ENCODE measurements at places on chromosomes 7 and 10.
A peak's percentile ranks its signal among the peaks of the same experiment; 100 is the strongest.

DNA sequence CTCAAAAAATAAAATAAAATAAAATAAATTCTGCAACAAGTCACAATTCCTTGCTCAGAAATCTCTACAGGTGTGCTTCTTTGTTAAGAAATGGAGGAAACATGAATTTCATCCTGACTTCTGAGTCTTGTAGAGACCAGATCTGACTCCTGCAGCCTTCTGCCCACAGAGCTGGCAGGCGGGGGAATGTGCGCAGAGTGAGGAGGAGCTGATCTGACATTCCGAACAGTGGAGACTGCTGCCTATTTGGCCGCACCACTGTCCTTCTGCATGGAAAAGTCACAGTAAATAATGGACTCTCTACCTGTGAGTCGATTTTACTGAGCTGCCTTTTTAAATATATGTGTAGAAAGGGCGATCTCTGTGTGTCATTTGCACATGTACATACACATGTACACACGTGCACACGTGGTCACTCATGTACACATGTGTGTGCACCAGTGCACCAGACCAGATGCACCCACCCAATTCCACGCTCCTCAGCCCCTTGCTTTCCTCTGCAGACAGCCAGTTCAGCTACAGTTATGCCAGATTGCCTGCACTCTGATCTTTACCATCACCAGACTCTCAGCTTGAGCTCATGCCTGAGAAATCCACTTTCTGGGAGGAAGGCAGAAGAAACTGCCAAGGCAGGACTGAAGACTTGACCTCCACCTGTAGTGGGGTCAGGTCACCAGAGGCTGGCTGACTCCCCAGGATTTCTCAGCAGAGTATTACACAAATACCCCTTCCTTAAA lies 54.9 kb downstream of the IKZF1 start:
- DNase-seq: peak; percentile 9

- no peak for DNase-seq
Measured at GRCh38 chr10:74771054-74771453, 55.3 kb upstream of the KAT6B start.

DNA sequence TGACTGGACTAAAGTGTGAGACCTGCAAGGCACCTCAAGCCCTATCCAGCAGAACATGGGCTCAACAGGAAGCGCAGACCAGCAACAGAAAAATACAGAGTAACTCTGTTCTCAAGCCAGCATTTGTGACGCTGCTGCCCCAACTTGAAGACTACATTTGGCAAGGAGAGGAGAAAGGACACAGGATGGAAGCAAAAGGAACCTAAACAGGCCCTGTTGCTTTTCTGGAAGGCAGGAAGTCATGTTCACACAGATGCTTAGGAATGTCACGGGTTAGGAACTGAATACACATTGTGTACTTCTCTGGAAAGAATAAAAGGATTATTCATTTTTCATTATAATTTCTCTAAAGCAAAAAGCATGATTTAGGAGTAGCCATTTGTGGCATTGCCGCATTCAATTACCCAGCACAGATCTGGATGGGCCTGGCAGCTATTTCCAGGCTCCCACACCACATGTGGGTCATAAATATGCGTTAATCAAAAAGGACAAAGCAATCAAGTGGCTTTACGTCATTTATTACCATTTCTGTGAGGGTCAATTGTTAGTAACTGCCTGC lies 19.8 kb upstream of the TOMM7 start:
- no peak for DNase-seq

GRCh38 chr7:76009672-76010600 lies 15.5 kb upstream of the TMEM120A start:
- DNase-seq: no peak

GRCh38 chr7:739983-740942 lies 13.2 kb upstream of the PRKAR1B start:
- no peak for DNase-seq

DNA sequence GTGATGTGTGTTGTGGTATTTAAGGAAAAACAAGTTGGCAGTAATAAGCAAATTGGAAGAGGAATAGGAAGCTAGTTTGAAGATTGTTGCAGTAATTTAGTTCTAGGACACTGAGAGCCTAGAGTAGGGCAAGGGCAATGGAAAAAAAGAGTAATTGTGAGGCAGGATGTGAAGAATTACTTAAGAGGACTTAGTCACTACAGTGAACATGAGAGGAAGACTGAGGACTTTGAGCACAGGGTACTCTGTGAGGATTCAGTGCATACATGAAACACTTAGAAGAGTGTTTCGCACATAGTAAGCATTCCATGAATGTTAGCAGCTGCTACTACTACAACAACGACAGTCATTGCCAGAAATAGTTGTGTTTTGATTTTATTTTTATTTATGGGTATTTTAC lies 30.9 kb upstream of the DKK1 start:
- DNase-seq: peak; percentile 41

DNA sequence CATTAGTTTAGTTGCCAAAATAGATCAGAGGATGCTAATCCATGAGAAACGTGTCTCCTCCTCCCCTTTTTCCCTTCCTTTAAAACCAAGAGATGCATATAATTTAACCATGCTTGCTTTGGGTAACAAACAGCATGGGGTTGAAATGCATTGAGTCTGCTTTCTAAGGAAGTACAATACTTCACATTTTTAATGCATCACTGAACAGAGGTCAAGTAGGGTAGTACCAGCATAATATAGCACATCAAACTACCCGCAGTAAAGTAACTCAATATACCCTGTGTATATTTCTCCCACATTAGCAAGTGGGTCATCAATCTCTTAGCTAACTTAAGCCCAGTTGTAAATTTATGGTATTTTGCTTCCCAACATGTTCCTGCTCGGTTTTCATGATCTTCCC lies 239.3 kb upstream of the SEMA3C start:
- no peak for DNase-seq

- peak; percentile 86 for DNase-seq
Measured at GRCh38 chr10:16843252-16843870, 26.1 kb upstream of the RSU1 start.

DNA sequence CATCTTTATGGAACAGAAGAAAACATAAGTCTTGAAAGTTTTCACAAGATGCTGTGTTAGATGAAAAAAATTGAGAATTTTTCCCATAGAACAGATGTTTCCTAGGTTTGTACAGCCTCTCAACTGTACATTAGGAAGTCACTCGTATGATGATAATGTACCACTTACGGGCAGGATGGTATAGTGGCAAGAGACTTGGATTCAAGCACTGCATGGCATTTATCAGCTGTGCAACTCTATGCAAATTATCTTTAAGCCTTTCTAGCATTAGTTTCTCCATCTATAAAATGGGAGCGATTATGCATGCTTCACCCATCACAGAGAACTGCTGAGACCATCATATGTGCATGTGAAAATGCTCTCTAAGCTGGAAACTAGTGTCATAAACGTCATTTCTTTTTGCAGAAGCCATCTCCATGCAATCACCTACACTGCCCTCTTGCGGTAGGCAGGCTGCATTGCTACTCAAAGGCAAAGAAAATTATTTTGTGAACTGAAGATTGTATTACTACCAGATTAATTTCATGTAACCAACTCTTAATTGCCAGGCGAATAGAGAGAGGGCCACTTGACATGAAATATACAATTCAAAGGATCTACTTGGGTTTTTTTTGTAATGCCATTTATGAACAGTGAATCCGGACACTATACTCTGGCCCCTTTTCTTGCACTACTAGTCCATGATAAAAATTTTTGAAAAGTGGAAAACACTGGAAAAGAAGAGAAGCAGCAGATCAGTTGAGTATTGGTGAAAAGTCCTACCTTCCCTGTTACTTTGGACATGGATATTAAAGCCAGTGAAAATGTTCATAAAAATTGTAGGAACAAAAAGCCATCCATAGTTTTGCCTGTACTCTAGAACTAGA lies 102.3 kb downstream of the JAZF1 start:
- DNase-seq: peak; percentile 76

DNA sequence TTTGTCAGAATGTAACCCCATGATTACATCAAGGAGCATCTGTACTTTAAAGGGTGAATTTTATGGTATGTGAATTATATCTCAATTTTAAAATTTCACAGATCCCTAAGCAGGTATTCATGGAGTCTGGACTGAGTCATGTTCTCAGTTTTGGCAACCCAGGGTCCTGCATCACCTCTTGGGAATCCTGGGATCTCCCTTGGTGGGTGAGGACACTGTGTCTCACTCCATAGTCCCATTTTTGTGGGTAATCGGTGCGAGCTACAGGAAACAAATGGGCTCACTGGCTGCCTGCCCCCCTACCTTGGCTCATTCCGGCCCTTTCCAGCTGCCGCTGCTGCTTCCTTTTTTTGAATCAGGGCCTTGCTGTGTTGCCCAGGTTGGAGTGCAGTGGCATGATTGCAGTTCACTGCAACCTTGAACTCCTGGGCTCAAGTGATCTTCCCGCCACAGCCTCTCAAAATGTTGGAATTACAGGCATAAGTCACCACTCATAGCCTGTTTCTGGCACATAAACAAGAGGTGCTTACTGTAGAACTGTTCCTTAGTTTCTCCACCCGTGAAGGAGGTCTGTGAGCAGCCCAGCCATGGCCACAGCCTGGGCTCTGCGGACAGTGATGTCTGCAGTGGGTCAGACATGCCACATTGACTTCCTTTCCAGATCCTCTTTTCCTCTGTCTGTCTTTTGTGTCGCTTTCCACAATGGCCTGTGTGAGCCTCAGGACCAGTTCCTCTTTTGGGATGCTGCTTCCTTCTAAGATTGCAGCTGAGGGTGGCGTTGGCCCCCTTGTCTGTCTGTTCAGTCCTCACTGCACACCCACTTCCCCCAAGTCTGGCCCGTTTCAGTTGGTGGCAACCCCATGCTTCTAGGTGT lies 14.5 kb downstream of the PALD1 start:
- DNase-seq: no peak

- no peak for DNase-seq
Measured at GRCh38 chr7:44114586-44115310, 8.6 kb downstream of the POLD2 start.

DNA sequence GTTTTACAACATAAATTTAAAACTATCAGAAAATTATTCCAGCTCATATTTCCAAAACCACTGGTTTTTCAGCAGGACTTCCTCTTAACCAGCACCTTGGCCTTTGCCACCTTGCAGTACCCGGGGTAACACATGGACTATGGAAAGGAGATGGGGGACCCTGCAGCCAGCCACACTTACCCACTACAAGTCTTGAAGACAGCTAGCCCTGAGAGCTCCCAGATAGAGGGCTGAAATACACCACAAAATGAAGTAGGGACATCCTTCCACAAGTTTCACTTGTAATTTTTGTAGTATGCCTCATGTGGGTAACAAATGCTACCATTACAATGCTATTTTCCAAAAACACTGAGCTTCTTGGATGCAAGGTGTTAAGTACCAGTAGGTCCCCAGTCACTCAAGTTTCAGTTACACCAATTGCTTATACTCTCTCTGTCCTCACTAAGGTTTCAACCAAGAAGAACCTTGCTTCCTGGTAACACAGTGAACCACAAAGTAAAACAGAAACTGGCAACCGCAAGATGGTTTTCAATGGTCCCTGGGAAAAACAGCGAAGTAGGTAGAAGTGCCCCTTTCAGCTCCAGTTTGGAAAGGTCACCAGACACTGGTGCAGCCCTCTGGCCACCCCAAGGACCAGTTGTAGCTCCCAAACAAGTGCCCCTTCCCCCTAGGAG lies 110.9 kb downstream of the SGMS1 start:
- no peak for DNase-seq

GRCh38 chr7:127894588-127894987 lies 136.6 kb downstream of the LRRC4 start:
- DNase-seq: no peak

- no peak for DNase-seq
Measured at GRCh38 chr10:1114315-1114714, 58.1 kb downstream of the WDR37 start.

DNA sequence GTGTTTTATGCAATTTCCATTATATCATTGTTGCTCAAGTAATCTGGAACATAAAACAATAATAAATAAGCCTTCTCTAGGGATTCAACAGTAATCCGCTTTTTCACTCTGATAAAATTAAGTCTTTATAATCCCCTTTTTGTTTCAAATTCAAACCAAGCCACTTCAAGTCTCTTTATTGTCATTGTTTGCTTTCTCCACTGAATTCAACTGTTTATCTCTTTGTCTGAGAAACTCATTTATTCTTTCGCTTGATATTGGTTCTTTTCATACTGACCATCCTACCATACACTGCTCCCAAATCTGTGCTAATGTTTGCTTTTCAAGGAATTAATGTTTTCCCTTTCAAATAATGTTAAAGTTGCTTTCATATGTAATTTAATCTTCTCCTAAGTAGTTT lies 550.4 kb upstream of the PCDH15 start:
- no peak for DNase-seq

GRCh38 chr7:11846361-11846955 lies 14.5 kb upstream of the THSD7A start:
- DNase-seq: peak; percentile 10
